Activated CD4-positive, alpha-beta memory T cell treated with anti-CD3 and anti-CD28 coated beads, Interleukin-2, amount 10 ng/mL, durations not matched to agents 7 days and 5 days (primary cell): ENCODE measurements at places on chromosomes 16 and 17. TPM values are rescaled to one million over a fixed set of nuclear protein-coding genes. Genes with fewer than 3 reads are reported as not detected.
A peak's percentile ranks its signal among the peaks of the same experiment; 100 is the strongest.

The TAC4 gene
- not detected for total RNA-seq

- no peak for DNase-seq
Observed at GRCh38 chr17:19770985-19771735, 23.1 kb upstream of the ALDH3A1 start.

The C17orf113 gene
- 0.05 TPM for total RNA-seq

The LIG3 gene
- 38.3 TPM for total RNA-seq

- DNase-seq: peak; percentile 19
Observed at GRCh38 chr16:3610698-3611145, 684 bp downstream of the SLX4 start.

- no peak for DNase-seq
Observed at GRCh38 chr16:77905374-77905920, 116.9 kb upstream of the CLEC3A start.

The TEX19 gene
- not detected for total RNA-seq

DNA sequence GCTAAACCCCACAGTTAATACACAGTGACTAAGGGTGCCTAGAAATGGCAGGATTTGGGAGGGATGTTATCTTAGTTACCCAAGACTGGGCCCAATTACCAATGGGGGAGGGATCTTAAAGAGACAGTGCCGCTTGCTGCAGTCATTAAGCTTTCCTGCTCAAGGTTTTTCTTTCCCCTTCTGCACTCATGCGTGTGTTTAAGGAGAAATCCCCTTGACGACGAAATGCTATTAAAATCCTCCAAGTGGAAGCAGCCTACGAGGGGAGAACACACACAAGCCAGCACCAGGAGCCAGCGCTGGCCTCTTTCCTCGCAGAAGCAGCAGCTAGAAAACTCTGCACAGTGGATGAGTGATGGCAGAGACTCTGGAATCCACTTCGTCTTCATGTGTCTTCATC lies 22.0 kb downstream of the SALL1 start:
- DNase-seq: no peak

GRCh38 chr16:57730771-57731730 lies 4.5 kb upstream of the KATNB1 start:
- no peak for DNase-seq

The ITGAD gene
- not detected for total RNA-seq

DNA sequence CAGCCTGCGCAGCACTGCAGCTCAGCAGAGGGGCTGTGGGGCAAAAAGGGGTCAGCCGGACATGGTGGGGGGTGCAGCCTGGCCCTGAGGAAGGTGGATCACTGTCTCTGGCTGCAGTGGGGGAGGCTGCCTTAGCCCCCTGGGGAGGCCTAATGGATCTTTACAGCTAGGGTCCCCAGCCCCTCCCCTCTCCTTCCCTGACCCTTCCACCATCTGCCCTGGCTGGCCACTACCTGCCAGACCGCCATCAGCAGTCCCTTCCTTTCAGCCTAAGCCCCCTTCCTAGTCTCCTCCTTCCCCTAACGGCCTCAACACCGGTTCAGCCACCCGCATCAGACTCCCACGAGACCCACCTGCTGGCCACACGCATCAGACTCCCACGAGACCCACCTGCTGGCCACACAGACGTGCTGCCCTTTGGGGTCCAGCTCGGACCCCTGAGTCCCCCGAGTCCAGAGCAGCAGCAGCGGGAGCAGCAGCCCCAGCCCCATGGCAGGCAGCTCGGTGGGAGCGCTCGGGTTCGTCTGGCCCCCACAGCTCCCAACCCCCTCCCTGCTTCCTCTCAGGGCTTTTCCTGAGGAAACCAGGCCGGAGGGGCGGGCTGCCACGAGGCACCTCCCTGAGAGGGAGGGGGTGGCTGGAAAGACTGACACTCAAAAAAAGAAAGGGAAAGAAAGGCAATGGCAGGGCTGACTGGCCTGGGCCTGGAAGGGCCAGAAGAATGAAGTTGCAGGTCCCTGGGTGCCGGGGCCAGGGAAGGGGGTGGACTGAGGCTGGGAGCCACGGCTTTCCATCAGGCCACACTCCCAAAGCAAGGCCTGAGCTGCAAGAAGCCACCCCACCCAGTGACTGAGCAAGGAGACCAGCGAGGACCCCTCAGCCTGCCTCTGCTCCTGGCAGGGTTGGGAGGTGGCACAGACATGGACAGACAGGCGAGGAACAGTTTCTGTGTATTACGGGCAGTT lies at the start of gene SCARF1:
Gene SCARF1, minus strand, starts transcription at position 526 of the 965 bp plus-strand sequence. Its CDS starts 35 bp downstream, at position 491.
- DNase-seq: no peak

The TK1 gene
- 109 TPM for total RNA-seq

The METTL26 gene
- total RNA-seq: 67.5 TPM

- no peak for DNase-seq
Observed at GRCh38 chr17:47162013-47162622, 27.0 kb downstream of the CDC27 start.

GRCh38 chr17:10125531-10126275 lies 72.7 kb downstream of the GAS7 start:
- no peak for DNase-seq

GRCh38 chr17:38749223-38750043 lies 1.3 kb upstream of the PCGF2 start:
- DNase-seq: no peak

The OR2C1 gene
- total RNA-seq: not detected

The TSPOAP1 gene
- 69.4 TPM for total RNA-seq

- DNase-seq: peak; percentile 50
Observed at GRCh38 chr17:78448356-78448993, 70.0 kb downstream of the PGS1 start.

DNA sequence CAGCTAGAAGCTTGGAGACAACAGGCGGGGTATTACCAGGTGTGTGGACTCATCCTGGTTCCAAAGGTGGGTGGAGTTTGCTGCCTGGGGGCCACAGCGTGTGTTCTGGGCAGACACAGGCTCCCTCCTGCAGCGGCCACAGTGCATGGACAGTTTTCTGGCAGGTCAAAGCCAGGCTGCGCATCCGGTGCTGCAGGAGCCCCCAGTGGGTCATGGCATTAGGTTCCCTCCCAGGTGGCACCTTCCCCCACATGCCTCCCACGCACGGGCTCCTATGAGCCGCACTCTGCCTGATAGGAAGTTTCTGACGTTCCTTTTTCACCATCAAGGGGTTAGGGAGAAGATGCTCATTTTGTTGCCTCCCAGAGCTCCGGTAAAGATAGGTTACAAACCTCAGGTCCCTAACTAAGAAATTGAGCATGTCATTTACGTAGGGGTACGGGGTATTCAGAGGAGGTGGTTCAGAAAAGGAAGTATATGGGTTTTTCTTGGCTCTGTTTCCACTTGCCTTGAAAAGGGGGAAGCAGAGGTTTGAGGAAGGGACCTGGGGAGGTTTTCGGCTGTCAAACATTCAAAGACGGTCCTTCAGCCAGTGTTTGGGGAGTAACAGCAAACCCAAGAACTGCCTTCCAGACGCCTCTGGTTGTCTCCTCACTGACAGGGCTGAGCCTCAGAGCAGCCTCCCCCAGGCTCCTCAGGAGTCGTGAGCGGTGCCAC lies 32.7 kb upstream of the NAT9 start:
- DNase-seq: no peak

The PABPN1L gene
- not detected for total RNA-seq

DNA sequence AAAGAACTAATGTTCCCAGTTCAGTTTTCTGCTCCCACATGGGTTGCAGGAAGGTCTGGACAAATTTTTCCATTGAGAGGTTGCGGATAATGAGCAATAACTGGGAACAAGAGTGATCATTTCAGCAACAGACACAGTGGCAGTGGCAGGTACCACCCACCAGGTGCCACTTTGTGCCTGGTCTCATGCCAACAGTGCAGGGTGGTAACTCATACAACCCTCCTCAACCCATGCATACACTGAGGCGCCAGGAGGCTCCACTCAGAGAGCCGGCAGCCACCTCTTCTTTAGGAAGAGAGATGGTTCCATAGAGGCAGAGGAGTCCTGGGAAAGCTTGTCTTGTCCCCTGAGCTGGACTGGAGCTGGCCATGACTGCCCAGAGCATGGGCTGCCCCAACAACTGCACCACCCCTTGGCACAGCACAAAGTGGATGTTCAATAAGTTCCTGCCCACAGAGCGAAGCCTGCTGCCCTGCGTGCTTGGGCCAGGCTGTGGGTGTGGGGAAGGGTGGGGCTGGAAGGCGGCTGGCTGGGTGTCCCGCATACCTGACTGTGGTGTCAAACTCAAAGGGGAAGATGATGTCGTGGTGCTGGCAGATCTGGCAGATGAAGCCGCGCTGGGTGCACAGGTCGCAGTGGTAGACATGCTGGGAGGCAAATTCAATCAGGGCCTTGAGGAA lies 6.4 kb upstream of the ARHGAP27 start:
- DNase-seq: no peak

- DNase-seq: no peak
Observed at GRCh38 chr17:67215991-67216421, 29.0 kb downstream of the HELZ start.

- peak; percentile 81 for DNase-seq
Observed at GRCh38 chr17:4949321-4950074, 1.2 kb upstream of the PFN1 start.

The PEMT gene
- total RNA-seq: 22.0 TPM

- no peak for DNase-seq
Observed at GRCh38 chr16:59113004-59113670, 379.0 kb upstream of the GOT2 start.

DNA sequence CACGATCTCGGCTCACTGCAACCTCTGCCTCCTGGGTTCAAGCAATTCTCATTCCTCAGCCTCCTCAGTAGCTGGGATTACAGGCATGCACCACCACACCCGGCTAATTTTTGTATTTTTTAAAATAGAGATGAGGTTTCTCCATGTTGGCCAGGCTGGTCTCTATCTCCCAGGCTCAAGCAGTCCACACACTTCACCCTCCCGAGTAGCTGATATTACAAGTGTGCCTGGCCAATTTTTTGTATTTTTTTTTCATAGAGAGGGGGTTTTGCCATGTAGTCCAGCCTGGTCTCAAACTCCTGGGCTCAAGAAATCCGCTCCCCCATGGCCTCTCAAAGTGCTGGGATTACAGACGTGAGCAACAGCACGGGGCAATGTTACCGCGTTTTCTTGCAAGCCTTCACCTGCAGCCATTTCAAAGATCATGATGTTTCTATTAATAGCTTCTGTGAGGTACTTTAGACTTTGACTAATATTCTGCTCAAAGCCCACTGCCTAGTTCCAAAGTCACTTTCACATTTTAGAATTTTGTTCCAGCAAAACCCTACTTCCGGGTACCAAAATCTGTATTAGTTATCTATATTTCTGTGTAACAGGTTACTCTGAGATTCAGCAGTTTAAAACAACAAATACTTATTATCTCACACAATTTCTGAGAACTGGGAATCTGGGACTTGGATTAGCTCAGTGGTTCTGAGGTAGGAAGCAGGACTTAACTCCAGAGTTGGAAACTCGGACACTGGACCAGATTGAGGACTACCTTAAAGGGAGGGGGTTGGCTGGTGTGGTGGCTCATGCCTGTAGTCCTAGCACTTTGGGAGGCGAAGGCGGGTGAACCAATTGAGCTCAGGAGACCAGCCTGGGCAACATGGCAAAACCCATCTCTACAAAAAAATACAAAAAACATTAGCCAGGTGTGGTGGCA lies 12.0 kb upstream of the MED13 start:
- no peak for DNase-seq

- DNase-seq: no peak
Observed at GRCh38 chr17:48215583-48216139, 108.1 kb downstream of the SNX11 start.

The BFAR gene
- 68.8 TPM for total RNA-seq

The KRT28 gene
- not detected for total RNA-seq

DNA sequence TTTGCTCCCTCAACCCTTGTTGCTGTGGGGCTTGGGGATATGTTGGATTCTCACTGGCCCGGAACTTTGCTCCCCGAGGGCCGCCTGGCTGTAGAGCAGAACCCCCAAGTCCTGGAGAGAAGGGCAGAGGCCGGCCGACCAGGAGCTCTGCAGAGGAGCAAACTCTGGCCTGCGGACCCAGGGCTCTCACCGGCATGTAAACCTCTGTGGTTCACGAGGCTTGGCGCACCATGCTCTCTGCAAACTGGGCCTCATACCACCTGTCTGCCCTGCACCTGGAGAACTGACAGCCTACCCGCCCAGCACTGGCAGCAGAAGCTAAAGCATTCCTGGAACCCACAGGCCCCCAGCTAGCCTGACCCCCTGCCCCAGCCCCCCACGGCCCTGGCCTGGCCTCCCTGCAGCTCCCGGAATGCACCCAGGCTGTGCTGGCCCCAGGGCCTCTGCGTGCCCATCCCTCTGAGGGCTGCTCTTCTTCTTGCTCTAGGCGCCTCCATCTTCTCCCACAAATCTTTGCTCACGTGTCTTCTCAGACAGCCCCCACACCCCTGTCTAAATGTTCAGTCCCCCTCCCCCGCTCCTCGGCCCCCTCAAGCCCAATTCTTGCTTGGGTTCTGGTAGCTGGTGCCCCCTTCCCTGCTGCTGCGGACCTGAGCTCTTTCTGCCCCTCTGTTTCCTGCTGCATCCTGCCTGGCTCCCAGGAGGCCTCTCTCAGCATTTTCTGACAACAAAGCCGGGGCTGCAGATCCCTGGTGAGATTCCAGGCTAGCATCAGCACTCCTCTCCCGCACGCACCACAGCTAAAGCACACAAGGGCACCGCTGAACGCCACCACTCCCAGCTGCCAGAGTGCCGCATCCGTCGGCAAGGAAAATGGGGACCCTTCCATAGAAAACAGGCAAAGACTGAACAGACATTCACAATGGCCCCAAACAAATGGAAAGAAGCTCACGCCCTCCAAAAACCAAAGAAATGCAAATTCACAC lies 23.3 kb downstream of the ACTG1 start:
- DNase-seq: no peak

GRCh38 chr17:44144966-44145739 lies 3.4 kb downstream of the HROB start:
- no peak for DNase-seq

- DNase-seq: no peak
Observed at GRCh38 chr16:19861133-19861532, 23.5 kb downstream of the GPRC5B start.

The SLC12A3 gene
- total RNA-seq: not detected

- DNase-seq: peak; percentile 73
Observed at GRCh38 chr17:33750943-33751701, 458.0 kb upstream of the ASIC2 start.

GRCh38 chr16:81181013-81181720 lies 57.3 kb upstream of the BCO1 start:
- DNase-seq: no peak

DNA sequence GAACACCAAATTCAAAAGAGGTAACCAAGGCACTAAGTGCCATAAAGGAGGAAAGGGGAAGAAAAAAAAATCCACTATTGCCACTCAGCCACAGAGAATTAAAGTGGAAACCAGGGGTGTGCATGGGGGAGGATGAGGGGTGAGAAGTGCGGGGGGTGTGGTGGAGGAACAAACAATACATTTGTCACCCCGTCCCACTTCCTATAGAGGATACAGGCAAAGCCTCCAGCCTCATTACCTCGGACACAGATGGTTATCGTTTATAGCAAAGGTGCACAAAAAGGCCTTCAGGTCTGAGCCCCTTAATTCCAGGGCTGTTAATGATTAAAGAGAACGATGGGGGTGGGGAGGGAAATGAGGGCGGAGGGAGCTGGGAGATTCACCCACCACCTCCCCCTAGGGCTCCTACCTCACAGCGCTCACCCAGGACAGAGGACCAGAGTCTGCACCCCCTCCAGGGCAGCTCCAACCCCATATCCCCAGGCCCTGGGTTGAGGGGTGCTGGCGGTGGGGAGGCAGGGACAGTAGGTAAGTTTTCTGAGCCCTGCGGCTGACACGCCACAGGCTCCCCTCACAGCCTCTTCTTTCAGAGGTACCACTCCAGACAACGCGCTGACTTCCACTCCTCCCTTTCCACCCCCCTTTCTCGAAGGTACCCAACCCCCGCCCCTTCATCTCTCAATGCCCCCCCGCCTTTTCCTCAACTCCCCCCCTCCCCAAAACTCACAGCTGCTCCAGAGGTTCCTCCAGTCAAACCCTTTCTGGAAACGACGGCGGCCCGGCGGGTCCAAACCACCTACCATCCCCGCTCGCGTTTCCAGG lies 470 bp downstream of the DCUN1D3 start:
- DNase-seq: peak; percentile 34
